ENCODE measurements at places on chromosomes 5 and 9.

DNA sequence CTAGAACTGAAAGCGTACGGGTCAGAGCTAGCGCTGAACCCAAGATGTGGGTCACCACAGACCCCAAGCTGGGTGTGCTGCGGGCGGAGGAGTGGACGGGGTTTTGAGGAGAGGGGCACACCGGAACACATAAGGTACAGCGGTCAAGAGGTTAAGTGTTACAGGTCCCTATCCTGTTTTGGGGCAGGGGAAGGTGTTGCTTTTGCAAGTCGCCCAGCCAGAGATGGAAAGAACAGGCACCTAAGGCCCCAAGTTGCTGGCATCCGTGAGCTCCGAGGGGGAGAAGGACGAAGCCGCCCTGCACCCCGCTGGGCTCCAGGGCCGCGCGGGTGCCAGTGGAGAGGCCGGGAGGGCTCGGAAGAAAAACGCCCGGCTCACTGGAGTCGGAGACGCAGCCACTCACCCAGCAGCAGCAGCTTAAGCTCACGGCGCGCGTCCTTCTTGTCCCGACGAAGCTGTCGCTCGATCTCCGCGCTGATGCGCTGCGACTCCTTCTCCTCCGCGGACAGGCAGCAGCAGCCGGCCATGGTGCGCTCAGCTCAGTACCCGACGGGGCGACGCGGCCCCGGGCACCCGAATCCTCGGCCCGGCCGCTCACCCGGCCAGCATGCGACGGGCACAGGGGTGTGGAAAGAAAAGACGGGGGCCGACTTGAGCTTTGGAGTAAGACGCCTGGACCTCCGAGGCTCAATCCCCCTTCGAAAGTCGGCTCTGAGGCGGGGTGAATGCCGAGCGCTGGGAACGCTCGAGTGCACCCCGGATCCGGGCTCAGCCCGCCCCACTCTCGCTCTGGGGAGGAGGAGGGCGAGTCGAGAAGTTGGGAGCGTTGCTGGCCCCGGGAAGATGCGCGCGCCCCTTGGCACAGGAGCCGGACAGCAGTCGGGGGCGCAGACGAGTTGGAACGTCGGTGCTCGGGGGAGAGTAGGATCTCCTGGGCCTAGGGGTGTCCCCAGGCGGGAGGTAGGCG lies 572 bp downstream of the GNA14 start:
- DNase-seq, result no peak
- no peaks in the 10 kb centered on the region for H3K36me3 ChIP-seq
- peaks cover 59% of the 10 kb centered on the region for H3K27me3 ChIP-seq
- H3K27ac ChIP-seq, result no peak overlapping the region
- peak overlapping the region; percentile 58 for H3K4me3 ChIP-seq
- H3K4me1 ChIP-seq, result peaks cover 16% of the 10 kb centered on the region

DNA sequence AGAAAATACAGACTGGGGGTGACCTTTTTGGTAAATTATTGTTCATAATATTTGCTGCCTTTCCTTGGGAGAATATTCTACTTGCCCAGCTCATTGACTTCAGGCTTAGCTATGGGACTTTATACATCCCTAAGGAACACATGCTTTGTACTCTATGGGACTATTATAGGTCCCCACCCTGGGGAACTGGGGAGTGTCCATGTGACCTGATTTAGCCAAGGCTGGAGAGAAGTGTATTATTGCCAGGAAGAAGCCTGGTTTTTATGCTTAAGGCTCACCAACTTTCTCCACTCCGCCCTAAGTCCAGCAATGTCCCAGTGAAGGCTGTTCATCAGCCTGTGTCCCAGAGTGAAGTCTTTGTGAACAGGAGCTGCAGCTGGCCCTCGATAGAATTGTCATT lies 16.6 kb upstream of the DRD1 start:
- H3K27me3 ChIP-seq, result peaks cover 28% of the 10 kb centered on the region
- no peak overlapping the region for H3K4me3 ChIP-seq
- H3K4me1 ChIP-seq, result peaks cover 8% of the 10 kb centered on the region
- no peak overlapping the region for H3K27ac ChIP-seq

DNA sequence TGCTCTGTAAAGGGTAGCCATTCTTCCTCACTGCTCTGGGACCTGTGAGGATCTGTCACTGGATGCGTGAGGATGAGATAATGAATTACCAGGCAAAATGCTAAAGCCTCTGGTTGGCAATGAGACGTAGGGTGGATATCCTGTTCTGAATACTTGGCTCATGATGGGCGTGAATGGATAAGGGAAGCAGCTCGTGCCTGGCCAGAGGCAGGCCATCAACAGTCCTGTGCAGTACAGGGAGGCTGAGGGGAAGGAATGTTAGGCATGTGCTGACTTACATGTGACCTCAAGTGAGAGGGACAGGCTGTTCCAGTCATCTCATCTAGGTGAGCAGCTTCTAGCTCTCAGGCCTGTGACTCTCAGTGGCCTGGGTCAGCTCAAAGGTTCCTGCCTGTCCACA lies 172.8 kb downstream of the CARTPT start:
- no peak overlapping the region for H3K4me3 ChIP-seq
- no peak for DNase-seq
- H3K27me3 ChIP-seq, result peaks cover 31% of the 10 kb centered on the region
- H3K4me1 ChIP-seq, result peaks cover 2% of the 10 kb centered on the region

DNA sequence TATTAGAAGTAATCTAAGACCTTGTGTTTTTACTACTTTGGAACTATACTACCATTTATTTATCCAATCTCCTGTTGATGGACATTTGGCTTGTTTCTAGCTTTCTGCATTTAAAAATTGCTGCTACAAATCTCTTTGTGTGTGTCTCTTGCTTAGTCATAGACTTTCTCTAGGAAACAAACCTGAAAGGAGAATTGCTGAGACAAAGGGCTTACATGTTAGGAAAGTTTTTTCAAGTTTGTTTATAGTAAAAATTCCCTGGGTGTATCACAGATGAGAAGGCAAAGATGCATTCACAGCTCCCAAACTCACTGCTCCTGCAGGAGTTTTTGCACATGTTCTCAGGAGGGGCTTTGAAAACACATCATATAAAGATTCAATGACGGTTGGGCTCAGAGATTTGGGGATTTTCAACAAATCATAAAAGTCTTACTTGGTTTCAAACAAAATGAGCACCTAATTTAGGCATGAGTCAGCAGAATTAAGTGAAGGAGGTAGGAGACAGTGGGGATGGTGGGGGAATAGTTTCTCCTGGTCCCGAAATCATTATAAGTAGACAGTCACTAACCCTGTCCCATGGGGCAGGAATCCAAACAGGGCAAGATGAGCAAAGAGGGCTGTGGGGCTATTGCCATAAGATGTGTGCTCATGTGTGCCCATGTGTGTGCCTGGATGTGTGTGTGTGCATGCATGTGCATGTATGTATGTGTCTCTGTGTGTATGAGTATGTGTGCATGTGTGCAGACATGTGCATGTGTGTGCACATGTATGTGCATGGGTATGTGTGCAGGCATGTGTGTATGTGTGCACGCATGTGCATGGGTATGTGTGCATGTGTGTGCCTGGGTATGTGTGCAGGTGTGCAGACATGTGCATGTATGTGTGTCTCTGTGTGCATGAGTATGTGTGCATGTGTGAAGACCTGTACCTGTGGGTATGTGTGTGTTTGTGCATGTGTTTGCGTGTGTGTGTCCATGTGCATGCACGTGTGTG lies 43.4 kb upstream of the S1PR3 start:
- no peak for DNase-seq
- H3K4me1 ChIP-seq, result peaks cover 8% of the 10 kb centered on the region
- H3K27ac ChIP-seq, result no peak overlapping the region
- H3K36me3 ChIP-seq, result no peaks in the 10 kb centered on the region
- H3K27me3 ChIP-seq, result peaks cover 7% of the 10 kb centered on the region

DNA sequence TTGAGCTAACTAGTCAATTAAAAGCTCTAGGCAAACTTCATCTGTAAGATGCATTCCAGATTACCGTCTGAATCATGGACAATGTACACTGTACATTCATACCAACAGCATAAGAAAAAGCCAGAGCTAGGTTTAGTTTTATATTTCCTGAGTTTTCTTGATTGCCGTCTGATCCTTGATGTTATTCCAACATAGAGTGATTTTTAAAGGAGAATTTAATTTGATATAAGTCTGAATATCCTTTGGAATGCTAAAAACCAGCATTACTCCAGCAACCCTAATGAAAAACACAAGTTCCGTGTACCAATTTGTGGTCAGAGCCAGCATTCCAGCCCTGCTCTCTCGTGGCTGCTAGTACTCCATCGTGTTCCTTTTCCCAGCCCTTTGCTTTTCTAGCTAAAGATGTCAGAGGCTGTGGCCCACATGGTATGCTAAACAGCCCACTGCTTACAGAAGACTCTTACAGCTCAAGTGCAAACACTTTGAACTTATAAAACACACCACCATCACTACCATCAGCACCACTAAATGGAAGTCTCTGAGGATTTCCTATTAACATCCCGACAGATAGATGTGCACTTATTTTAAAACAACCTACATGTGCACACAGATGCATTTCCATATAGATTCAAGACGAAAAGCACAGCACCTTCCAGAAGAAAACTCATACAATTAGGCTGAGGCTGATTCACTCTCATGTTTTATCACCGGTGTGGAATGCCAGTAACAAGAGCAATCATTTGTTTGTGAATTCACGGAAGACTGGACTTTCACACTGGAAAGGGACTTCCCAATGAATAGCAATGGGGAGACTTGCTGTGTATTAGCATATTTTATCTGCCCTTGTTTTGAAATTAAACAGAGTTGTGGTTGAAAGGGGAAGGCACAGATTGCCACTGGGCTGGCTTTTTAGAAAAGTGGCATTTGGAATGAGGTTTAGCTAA lies 246.9 kb upstream of the GAS1 start:
- H3K36me3 ChIP-seq, result no peaks in the 10 kb centered on the region
- DNase-seq, result no peak
- no peak overlapping the region for H3K27ac ChIP-seq
- peaks cover 12% of the 10 kb centered on the region for H3K27me3 ChIP-seq
- peaks cover 4% of the 10 kb centered on the region for H3K4me1 ChIP-seq

DNA sequence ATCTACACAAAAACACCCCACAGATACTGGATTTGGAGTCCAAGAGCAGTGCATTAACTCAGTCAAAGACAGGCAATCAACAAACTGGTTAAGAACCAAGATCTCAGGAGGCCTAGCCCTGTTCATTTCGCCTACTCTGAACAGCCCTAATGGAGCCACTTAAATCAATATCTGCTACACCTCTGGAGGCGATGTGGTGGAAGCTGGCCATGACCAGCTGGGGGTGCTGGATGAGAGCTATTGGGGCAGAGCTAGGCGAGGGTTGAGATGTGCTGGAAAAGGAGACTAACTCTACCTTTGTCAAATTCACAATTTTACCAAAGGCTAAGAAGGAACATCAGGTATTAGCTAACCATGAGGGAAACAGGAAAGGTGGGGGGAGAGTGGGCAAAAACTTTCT lies 23.3 kb upstream of the ARSB start:
- H3K4me1 ChIP-seq, result no peaks in the 10 kb centered on the region
- H3K27me3 ChIP-seq, result peaks cover 42% of the 10 kb centered on the region
- H3K4me3 ChIP-seq, result no peak overlapping the region
- H3K36me3 ChIP-seq, result no peaks in the 10 kb centered on the region

GRCh38 chr9:85443190-85443598 lies 298.6 kb downstream of the AGTPBP1 start:
- H3K27ac ChIP-seq, result no peak overlapping the region
- H3K27me3 ChIP-seq, result no peaks in the 10 kb centered on the region
- no peaks in the 10 kb centered on the region for H3K36me3 ChIP-seq
- no peak for DNase-seq
- H3K4me1 ChIP-seq, result no peaks in the 10 kb centered on the region

DNA sequence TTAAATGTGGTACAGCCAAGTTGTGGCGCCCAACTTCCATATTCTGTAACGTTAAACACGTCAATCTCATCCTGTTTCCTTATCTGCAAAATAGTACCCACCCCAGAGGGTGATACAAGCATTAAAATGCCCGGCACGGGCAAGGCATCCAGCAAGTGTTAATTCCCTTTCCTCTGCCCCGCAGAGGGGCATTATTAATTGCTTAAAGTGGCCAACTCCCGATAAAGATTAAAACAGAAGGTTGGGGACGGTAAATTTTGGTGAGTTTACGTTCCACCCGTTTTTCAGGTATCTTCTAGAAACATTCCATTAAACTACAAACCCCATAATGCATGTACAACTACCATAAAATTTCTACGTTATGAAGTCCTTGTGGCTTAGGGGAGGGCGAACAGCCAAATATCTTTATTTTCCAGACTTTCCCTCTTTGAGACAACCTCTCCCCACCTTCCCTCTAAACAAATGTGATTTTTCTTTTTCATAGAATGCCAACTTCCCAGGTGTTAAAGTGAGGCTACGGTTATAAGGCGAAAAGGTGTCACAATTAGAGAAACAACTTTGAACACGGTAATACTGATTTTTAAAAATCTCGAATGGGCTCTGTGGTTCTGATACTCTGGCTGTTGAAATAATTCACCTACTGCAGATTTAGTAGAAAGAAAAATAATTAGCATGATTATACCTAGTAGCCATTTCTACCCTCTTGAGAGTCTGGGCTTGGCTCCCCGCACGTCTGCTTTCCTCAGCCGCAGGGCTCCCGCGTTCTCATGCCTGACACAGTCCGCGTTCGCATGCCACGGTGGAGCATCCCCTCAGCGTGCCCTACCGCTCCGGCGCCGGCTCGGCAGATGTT lies 1.2 kb upstream of the GPBP1 start:
- peaks cover 28% of the 10 kb centered on the region for H3K4me1 ChIP-seq
- no peaks in the 10 kb centered on the region for H3K27me3 ChIP-seq
- peak overlapping the region; percentile 94 for H3K4me3 ChIP-seq
- no peak for DNase-seq
- H3K36me3 ChIP-seq, result peaks cover 24% of the 10 kb centered on the region

DNA sequence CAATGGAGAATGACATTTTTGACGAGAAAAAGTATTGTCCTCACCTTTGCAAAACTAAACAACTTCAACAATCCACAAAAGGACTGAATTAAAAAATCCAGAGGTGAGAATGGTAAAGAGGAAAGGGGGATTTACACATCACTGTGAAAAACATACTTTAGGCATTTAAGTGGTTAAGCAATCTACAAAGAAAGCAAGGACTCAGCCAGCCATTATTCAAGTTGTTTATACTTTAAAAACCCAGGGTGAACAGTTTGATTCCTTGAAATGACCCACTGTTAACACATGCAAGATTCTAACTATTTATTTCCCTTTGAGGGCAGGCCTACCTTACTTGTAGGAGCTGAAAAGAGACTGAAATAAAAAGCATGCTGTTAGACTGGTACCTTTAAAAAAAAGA lies 29.3 kb downstream of the TUT7 start:
- no peaks in the 10 kb centered on the region for H3K4me1 ChIP-seq
- H3K4me3 ChIP-seq, result no peak overlapping the region
- no peak for DNase-seq
- H3K36me3 ChIP-seq, result peaks cover 64% of the 10 kb centered on the region
- no peak overlapping the region for H3K27ac ChIP-seq

DNA sequence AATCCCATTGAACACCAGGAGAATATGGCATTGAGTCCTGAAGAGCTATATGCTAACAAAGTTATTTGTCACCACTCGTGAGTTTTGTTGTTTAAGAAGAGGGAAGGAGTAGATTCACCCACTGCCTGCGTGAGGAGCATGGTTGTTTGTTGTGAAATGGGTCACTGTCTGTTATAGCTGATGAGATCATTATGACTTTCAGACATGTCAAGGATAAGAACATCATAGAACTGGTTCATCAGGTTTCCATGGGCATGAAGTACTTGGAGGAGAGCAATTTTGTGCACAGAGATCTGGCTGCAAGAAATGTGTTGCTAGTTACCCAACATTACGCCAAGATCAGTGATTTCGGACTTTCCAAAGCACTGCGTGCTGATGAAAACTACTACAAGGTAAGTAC lies 76.9 kb downstream of the SYK start:
- no peak for DNase-seq
- H3K36me3 ChIP-seq, result no peaks in the 10 kb centered on the region
- no peak overlapping the region for H3K27ac ChIP-seq
- no peak overlapping the region for H3K4me3 ChIP-seq
- H3K27me3 ChIP-seq, result peaks cover 4% of the 10 kb centered on the region

- no peak for DNase-seq
- H3K27ac ChIP-seq, result no peak overlapping the region
- H3K27me3 ChIP-seq, result peaks cover 60% of the 10 kb centered on the region
Observed at GRCh38 chr9:117827456-117827855, 123.3 kb downstream of the TLR4 start.
